Left kidney (tissue), 8 donors: ENCODE measurements at places on chromosomes 6 and 20.

DNA sequence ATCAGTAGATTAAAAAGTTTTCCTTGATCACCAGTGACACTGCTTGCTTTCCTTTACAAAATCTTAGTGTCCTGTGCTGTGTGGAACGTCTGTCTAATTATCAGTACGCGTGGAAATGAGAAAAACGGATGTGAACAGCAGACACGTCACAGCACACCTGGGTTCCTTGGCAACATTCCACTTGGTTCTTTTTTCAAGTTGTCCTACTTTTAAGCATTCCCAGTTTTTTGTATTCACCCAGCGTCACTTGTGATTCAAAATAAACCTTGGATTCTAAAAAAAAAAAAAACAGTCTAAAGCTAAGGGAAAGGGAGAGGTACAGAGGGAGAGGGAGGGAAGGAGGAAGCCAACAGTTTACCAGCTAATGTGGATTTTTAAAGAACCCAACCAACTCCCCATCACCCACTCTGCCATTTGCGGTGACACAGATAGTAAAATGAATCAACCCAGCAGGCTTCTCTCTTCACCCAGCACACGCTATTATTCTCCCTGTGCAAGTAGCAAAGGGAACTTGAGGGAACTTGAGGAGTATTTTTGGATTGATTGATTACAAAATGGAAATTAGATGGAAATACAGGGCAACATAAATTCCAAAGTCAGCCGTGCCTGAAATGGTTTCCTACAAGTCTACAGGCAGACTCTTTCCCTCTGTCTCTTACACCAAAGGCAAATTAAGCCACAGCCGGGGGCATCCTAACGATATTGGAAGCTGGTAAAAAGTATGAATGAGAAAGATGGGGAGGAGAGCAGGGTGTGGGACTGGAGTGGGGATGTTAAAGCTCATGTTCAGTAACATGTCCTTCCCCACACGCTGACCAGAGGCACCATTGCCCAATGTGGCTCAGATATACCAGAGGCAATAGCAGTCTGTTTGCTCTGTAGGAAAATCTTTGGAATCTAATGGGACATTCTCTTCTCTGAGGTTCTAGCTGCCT, 129.8 kb downstream of the SASH1 start:
- DNase-seq: peak; percentile 53

DNA sequence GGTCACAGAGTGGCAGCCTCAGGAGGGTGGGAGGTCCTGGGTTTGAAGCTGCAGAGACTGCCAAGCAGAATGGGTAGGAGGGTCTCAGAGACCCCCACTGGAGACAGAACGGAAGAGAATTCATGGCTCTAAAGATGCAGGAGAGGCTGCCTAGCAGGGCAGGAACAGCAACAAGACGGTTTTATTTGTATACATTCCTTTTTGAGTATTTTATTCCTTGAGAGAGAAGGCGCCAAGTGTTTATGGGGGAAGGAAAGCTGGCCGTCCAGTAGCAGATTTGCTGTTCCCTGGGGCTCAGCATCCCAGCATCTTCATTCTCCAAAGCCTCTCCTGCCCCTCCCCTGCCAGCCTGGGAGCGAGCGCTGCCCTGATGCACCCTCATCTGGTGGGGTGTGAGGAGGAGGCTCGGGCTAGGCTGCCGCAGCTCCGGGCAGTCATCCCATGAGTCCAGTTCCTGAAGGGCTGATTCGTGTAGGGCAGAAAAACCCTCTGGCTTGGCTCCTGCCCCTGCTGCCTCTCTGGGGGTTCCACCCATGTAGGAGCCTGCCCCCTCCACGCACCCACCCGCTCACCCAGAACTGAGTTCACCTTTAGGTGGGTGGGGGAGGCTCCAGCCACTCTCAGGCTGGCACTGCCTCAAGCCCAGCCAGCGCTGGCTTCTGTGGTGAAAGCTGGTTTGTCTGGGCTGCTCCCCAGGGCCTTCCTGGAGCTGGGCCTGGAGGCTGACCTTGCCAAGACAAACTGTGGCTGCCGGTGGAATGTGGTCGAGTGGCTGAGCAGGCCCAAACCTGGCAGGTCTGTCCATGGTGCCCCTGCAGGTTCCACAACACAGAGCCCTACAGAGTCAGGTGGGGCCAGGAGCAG, 32.4 kb downstream of the CPXM1 start:
- no peak for DNase-seq

DNA sequence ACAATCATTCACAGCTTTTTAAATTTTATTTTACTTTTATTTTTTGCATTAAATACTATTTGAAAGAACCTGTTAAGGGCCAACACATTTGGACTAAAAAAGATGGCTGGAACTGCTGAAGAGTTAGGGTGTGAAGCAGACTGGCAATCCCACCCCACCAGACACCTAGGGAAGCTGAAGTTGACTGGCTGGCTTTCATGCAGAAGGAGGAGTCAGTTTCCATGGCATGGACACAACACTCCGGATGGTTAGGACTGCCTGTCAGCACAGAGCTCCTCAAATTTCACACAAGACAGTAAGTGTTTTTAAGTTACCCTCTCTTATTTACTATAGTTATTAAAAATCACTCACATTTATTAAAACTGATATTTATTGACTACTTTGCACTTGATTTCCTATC, at the start of gene ANKRD66:
Gene ANKRD66, plus strand, starts transcription at position 238 of the 400 bp plus-strand sequence. CDS start 5,016 bp downstream, outside the sequence.
- no peak for DNase-seq

- DNase-seq: no peak
These were observed 47.7 kb downstream of the STMND1 start for GRCh38 chr6:17149571-17149970.

DNA sequence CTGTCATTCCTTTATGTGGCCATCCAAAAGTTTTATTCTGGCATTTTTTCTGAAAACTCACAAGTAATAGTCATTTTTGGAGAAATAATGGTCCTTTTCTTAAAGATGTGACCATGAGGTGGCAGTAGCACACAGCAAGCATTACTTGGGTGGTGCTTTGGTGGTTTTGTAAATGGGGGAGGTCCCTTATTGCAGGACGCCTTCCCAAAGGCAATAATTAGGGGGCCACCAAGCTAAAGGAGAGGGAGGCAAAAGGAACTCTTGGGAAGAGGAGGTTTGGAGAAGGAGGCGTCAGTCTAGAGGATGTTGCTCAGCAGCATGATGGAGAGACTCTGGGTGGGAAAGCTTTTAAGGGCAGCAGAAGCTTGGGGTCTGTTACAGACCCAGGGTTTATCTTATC, 422.6 kb upstream of the MMS22L start:
- DNase-seq: no peak

DNA sequence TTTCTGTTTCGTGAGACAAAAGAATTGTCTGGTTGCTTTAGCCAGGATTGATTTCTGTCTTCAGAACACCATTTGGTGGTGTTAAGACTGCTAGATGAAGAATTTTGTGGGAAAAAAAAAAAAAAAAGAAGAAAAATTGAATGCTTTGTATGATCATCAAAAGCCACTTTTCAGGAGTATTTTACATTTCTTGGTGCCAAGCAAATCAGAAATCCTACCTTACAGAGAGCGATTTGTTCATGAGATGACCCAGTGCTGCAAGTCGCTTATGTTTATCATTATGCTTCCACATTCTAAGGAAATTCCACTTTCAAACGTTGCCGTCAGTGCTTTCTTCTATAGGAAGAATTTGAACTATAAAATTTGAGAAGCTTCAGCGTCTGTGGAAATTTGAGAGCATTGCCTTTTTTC, 228.7 kb downstream of the BCKDHB start:
- no peak for DNase-seq

DNA sequence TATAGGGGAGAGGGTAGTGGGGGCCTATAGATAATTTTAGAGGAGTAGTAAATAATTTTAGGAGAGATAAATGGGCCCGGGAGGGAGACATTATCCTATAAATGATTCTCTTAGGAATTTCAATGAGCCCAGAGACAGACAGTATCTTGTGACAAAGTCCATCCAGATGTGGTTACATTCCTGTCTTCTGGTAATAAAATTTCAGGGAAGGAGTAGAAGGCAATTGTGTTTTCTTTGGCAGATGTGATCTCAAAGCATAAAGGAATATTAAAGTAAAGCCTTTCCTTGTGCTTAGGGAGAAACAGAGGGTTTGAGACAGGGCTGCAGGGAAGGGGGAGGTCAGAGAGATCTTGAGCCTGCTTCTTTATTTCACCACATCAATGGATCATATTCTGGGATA, 979.8 kb upstream of the GJE1 start:
- DNase-seq: no peak

DNA sequence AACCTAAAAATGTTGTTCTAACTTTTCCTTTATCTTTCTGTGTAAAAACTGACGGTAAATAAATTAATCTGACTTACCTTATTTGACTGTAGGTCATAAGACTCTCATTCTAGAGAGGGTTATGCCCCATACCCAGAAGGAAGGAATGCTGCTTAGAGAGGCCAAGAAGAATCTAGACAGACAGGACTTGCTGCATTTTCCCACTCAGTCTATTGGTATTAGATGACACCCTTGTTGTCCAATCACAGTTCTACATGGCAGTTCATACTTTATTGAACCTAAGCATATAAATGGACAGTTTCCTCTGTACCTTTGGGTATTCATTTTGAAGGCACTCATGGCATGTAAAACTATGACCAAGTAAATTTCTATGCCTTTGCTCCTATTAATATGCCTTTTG, 359.6 kb upstream of the ID4 start:
- DNase-seq: no peak

GRCh38 chr6:3601570-3601969, 144.7 kb upstream of the SLC22A23 start:
- no peak for DNase-seq

DNA sequence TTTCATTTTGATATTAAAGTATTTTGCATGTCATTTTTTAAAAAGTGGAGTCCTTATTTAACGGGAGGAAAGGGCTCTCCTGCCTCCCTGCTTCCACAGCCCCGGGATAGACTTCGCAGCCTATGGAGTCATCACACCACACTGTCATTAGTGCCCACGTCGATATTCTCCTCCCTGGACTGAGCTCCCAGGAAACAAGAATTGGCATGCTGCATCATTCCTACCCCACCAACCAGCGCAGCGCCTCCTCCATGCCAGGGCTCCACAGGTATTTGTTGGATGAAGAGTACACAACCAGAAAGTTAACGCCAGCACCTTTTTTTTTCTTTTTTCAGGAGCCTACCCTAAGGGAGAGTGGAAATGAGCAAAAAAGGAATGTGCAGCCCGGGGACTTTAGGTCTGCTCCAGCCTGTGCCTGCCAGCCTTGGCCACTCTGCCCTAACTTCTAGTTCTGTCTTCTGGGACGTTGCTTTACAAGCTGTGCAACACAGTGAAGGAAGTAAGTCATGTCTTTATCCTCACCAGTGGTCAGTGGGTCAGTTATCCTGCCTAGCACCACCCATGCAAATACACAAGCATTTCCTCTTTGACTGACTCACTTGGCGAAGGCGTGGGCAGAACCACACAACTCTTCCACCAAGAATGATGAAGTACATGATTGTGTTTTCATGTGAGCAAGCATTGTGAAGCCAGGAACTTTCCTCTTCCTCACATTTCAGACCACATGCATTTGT, 180.7 kb upstream of the UST start:
- no peak for DNase-seq

DNA sequence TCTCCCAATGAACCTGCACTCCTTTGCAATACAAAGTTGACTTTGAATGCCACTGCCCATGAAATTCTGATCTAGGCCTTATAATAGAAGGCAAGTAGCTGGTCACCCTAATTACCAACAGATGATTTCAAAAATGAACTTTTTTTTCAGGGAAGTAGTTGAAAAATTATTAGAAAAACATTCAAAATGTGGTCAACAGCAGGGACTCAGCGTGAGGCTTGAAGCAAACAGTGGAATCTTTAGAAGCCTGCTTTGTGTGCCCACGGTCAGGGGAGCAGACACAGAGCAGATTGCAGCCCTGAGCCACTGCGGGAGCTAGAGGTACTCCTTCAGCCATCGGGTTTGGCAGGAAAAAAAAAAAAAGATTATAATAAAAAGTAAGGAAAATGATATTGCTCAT, 87.1 kb upstream of the HEY2 start:
- DNase-seq: no peak

DNA sequence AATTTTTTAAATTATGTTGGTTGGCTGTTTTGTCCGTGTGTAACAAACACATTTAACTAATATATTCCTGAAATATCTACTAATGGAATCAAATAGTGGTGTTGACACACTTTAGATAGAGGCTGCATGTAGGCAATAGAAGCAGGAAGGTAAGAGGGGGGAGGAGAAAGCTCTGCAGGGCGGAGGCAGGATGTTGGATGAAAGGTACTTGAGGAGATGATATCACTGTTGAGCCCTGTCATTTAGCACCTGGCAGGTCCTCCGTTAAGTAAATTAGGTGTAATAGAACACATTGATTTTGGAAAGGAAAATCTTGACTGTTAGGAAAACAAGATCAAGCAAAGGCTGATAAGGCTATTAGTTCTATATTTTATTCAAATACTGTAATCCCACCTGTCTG, 618.7 kb downstream of the PKHD1 start:
- no peak for DNase-seq

GRCh38 chr6:151012321-151013294, 147.1 kb downstream of the MTHFD1L start:
- DNase-seq: no peak

GRCh38 chr6:164086076-164086887, 671.8 kb downstream of the QKI start:
- DNase-seq: no peak

DNA sequence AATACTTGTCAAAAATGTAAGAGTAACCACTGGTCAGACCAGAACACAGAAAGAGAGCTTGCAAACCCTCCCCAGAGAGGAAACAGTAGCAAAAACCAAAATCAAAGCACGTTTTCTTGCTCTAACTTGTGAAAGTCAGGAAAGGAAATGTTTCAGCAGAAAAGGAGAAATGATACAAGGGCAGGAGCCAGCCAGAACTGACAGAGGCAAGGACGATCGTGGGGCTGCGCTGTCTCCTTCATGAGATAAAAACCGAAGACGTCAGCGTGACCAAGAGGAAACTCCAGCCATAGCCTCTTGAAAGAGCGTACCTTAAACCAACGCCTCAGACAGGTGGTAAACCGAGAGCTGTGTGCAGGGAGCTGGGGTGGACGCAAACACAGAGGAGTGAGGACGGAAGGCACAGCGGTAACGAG, 27.5 kb downstream of the LAMA5 start:
- DNase-seq: no peak

DNA sequence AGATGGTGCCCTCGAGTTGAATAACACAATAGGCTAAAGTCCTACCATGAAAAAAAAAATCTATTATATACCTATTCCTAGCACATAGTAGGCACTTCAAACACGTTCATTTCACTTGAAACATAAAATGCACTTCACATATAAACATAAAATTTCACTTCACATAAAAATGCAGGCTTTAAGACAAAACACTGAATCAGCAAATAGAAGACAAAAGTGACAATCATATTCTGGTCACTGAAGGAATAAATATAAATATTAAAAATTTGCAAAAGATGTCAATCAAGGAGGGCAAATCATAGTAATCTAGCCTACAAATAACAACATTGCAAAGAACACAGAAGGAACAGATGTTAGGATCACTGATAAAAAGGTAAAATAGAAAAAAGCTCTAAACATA, 153.1 kb downstream of the LMBRD1 start:
- DNase-seq: no peak

GRCh38 chr6:158703837-158704822, 54.3 kb downstream of the SYTL3 start:
- DNase-seq: peak; percentile 60

GRCh38 chr20:38927902-38928578, 1.8 kb downstream of the FAM83D start:
- no peak for DNase-seq

- DNase-seq: no peak
These were observed 58.5 kb upstream of the BEND3 start for GRCh38 chr6:107173779-107174178.

- DNase-seq: no peak
These were observed 8.3 kb downstream of the CD109 start for GRCh38 chr6:73704260-73704659.

GRCh38 chr6:30722280-30723112, 2.3 kb downstream of the TUBB start:
- DNase-seq: peak; percentile 75
